ENCODE measurements at places on chromosomes 12 and 14. TPM values are rescaled to one million over a fixed set of nuclear protein-coding genes. Genes with fewer than 3 reads are reported as not detected.
A peak's percentile ranks its signal among the peaks of the same experiment; 100 is the strongest.

The PPFIA2 gene
- 2.7 TPM for total RNA-seq

The PTPRQ gene
- 1.8 TPM for total RNA-seq

The PLXNC1 gene
- 8.9 TPM for total RNA-seq

The PEBP1 gene
- total RNA-seq, result 216 TPM

The NRIP2 gene
- total RNA-seq, result 1.3 TPM

The CNTN1 gene
- total RNA-seq, result 1.5 TPM

The CMKLR1 gene
- total RNA-seq, result 26.0 TPM

The ATG2B gene
- 21.3 TPM for total RNA-seq

The IL31 gene
- not detected for total RNA-seq

DNA sequence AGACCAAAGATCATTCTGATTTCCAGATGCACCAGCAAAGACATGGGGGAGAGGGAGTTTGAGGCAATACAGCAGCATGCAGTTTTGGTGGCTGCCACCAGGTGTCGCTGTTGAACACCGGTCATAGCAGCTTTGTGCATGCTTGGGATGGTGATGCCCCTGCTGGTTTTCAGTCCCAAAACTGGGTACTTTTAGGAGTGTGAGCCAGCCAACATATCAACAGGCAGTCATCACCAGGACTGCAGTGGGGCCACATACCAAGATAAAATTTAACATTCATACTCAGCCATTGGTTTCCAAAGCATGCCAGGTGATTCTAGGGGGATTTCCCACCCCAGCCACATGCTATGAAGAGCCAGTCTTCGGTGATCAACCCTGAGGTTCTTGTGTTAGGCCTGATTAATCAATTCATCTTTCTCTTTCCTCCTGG is 64.2 kb downstream of the PHETA1 start:
- no peak for DNase-seq

DNA sequence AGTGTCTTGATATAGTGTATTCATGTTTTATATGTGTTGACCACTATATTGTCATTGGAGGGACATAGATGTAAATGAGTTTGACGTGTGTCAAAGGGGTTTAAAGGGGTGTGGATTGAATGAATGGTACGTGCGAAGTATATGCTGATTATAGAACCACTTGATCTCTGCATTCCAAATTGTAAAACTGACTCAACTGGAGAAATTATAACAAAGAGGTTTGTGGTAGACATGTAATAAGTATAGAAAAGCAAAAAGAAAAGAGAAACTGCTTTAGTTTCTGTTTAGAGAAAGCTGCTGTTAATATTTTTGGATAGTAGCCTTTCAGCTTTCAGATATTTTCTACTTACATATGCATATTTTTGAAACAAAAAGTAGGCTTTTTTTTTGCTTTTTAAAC is 8.9 kb upstream of the MYRFL start:
- DNase-seq, result no peak

- DNase-seq, result no peak
These were observed 34.5 kb upstream of the FRS2 start for GRCh38 chr12:69435644-69436043.

GRCh38 chr12:91059211-91059610 is 1.4 kb upstream of the KERA start:
- no peak for DNase-seq

- DNase-seq, result no peak
These were observed 12.4 kb downstream of the ERG28 start for GRCh38 chr14:75648066-75648838.

GRCh38 chr14:37585101-37585511 is 9.9 kb downstream of the FOXA1 start:
- no peak for DNase-seq

GRCh38 chr12:130707571-130707891 is 8.6 kb downstream of the RIMBP2 start:
- peak; percentile 49 for DNase-seq

DNA sequence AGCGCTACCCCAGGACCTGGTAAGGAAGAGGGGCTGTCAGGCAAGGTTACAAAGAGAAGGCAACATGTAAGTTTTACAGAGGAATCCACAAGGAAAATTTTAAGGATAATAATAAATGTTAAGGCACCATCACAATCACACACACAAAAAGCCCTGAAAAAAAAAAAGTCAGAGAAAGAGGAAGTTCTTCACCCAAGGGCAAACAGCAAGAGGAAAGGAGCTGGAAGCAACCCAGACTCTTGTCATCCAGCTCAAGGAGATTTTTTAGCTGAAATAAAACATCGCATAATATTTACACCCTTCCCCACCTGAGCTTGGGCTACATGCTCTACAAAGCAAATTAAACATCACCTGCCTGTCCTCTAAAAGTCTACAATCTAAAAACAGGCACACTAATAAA is 9.5 kb downstream of the SPTB start:
- no peak for DNase-seq

DNA sequence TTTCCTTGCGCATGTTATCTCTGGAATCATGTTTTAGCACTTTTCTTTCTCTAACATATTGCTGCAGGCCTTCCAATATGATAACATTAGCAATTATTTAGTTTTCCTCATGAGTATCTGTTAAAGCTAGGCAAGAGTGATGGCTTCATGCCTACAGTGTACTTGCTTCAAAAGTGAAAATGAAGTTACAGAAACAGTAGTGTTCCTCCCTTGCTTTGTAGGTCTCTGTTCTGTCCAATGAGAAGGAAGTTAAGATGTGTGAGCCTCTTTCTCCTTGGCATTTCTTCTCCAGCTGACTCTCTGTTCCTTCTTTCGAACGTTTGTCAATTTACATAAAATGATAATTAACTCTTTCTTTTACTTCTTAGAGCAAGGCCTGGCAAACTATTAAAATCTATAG is 22.2 kb downstream of the LRRIQ1 start:
- DNase-seq, result no peak

DNA sequence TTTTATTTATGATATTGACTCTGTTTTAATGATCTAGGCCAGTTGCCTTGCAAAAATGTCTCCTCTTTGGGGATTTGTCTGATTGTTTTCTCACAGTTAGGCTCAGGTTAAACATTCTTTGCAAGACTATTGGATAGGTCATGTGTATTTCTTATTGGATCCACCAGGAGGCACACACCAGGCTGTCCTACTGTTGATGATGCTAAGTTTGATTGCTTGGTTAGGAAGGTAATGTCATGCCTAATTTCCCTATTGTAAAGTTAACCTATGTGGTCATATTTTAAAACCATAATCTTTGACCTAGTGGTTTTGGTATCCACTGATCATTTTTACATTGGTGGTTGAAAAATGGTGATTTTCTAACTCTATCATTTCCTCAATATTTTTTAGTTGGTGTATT is 137.1 kb downstream of the BRMS1L start:
- DNase-seq, result no peak

- DNase-seq, result no peak
These were observed 34.2 kb upstream of the PRMT8 start for GRCh38 chr12:3456809-3457208.

- DNase-seq, result no peak
These were observed 490 bp downstream of the RILPL1 start for GRCh38 chr12:123532808-123533649.

DNA sequence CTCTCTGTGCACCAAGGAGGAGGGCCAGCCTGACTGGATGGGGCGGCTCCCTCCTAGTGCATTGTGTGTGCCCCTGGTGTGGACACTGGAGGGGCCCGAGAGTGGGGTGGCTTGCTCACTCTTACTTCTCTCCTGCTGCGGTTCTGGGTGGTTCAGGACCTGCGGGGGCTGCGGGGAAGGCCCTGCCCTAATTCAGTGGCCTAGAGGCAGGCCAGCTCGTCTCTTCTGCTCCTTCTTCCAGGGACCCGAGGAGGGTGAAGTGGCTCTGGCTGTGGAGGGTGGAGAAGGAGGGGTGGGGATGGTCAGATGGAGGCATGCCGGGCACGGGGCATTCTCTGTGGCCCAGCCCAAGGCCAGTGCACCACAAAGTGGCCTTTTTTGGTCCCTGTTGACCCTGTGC is 87.1 kb downstream of the BEGAIN start:
- no peak for DNase-seq

GRCh38 chr12:64672925-64673409 is 62.7 kb downstream of the RASSF3 start:
- no peak for DNase-seq

- DNase-seq, result no peak
These were observed 42.9 kb downstream of the CMAS start for GRCh38 chr12:22088886-22089285.

- peak; percentile 64 for DNase-seq
These were observed 124.7 kb downstream of the PAPOLA start for GRCh38 chr14:96626916-96627315.

- DNase-seq, result no peak
These were observed 442.5 kb upstream of the PDE3A start for GRCh38 chr12:19925841-19926240.

Data from mesenteric fat pad (tissue), 1 donor.